ENCODE measurements at places on chromosomes 1 and 21.

DNA sequence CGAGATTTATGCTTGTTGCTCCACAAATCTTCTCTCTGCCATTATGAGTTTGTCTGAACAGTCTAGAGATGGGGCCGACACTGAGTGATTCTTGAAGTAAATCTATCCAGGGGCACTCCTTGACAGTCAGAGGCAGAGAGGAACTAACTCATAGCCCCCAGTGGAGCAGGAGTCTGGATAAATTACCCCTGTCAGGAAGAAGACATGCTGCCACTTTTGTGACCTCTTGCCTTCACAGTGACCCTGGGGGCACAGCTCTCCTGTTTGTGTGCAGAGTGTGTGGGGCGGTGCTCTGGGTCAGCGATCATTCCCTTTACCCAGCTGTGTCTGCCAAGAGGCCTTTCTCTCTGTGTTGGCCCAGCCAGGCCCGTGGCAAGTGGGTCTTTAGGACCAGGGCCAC lies 29.5 kb downstream of the PEX14 start:
- no peak for DNase-seq

DNA sequence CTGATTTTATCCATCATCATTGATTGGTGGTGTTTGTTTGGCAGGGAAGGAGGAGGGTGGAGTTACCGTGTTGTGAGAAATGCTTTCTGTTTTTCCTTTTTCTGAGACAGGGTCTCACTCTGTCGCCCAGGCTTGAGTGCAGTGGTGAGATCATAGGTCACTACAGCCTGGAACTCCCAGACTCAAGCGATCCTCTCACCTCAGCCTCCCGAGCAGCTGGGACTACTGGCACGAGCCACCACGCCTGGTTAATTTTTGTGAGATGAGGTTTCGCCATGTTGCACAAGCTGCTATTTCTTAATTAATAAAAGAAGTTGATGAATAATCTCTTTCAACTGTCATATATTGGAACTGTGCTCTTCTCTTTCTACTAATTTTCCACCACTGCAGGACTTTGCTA lies 44.3 kb downstream of the HUNK start:
- no peak for DNase-seq

- no peak for DNase-seq
Observed at GRCh38 chr1:55071477-55071876, 32.1 kb downstream of the PCSK9 start.

DNA sequence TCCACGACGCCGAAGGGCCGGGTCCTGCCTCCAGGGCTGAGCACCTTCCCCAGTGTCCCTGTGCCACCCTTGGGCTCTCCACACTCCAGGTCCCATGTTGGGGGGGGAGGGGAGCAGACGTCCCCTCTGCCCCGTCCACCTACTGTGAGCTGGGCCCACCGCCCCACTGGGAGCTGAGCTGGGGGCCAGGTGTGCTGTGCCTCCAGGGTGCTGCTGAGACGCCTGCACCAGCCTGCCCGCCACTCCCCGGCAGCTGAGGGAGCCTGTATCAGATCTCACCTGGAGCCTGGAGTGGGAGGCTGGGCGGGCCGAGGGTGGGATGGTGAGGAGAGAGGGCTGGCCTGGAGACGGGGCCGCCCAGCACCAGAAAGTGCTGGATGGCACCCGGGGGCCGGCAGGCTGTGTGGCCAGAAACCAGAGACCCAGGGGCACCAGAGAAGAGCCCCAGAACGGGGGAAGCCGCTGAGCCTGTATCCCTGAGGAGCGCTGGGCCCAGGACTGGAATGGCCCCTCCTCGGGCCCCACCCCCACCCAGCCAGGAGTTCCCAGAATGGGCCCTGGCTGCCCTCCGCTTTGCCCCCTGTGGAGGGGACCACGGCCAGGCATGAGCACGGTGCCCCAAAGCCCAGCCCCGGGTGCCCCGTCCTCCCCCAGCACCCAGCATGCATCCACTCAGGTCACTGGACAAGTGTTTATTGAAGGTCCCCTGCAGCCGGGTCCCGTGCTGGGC lies 3.4 kb downstream of the TNFRSF18 start:
- no peak for DNase-seq

DNA sequence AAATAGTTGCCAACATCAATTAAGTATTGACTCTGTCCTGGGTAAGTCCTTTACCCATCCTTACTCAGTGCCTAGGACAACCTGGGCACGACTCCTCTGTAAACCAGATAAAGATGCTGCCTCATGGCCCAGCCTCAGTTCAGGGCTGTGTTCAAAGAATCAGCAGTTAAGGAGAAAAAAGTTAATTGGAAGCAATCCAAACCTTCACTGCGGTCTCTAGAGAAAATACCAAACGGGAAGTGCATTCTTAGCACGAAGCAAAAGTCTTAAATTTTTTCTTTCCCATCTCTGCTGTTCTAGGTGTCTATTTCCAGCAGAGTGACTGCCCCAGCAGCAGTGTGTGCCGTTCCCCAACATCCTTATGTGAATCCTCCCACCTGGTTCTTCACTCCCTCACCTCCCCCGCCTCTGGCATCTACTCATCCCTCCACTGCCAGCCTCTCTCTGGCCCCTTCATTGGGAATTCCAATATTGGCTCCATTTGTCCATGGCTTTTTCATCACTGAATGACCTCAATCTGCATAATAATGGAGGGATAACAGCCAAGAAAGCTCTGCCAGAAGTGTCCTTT lies 23.2 kb downstream of the KANK4 start:
- DNase-seq, result no peak

- DNase-seq, result no peak
Observed at GRCh38 chr1:45551684-45552083, 1.1 kb downstream of the AKR1A1 start.

GRCh38 chr1:24045771-24046170 lies 65.6 kb upstream of the SRSF10 start:
- DNase-seq, result no peak

DNA sequence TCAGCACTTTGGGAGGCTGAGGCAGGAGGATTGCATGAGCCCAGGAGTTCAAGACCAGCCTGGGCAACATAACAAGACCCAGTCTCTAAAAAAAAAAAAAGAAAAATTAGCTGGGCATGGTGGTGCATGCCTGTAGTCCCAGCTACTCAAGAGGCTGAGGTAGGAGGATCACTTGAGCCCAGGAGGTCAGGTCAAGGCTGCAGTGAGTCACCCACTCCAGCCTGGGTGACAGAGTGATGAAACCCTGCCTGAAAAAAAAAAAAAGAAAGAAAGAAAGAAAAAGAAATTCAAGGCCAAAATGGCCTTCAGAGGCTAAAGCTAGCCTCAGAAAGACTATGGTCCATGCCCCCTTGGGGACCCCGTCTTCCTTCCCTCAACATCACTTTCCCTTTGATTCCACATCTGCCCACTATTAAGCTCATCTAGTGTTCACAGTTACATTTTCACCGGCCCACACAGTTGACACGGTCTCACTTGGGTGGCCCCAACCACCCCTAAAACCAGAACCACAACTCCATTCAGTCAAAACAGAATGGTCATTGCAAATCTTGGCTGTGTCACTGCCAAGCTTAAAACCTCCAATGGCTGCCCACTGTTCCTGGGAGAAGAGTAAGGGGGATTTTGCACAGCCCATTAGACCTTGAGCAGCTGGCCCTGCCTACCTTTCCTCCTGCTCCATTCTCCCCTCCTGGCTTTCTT lies 2.1 kb upstream of the CAPN8 start:
- DNase-seq, result no peak

Measured in stimulated activated CD4-positive, alpha-beta T cell treated with anti-CD3 and anti-CD28 coated beads, Interleukin-1b, Interleukin-23, amount 100 ng/mL, for 24 hours (primary cell).